ENCODE measurements at places on chromosomes 13 and 19. TPM values are rescaled to one million over a fixed set of nuclear protein-coding genes. Genes with fewer than 3 reads are reported as not detected.

Gene ZSCAN22
- total RNA-seq = 2.5 TPM

GRCh38 chr19:18346091-18346490 is 5.7 kb downstream of the PGPEP1 start:
- peak; percentile 53 for ATAC-seq

- ATAC-seq = no peak
Observed at GRCh38 chr13:47901441-47901840, 99.6 kb downstream of the SUCLA2 start.

DNA sequence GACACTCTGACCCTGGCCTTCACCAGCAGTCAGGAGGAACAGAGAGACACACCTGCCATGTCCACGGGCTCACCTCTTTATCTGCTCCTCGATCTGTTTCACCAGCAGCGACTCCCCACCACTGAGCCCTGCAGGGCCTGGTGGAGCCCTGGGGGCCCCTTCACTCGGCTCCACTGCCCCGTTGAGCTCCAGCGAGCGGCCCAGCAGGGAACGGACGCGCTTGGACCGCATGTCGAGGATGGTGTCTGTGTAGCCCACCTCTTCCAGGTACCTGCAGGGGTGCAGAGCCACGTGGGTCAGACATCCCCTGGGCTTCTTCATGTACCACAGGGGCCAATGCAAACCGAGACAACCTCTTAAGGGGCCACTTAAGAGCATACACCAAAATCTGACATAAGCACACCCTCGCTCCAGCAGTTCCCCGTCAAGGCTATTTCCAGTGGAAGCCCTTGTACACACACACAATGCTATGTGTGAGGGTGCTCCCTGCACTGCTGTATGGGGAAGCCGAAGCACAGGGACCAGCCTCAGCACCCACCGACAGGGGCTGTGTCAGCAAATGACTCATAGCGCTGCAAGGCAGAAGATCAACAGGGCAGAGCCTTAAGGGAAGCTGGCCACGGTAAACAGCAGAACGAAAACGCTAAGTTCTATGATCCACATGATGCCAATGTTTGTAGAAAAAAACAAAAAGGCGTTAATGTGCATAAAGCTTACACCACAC is 12.7 kb upstream of the FKRP start:
- no peak for ATAC-seq

DNA sequence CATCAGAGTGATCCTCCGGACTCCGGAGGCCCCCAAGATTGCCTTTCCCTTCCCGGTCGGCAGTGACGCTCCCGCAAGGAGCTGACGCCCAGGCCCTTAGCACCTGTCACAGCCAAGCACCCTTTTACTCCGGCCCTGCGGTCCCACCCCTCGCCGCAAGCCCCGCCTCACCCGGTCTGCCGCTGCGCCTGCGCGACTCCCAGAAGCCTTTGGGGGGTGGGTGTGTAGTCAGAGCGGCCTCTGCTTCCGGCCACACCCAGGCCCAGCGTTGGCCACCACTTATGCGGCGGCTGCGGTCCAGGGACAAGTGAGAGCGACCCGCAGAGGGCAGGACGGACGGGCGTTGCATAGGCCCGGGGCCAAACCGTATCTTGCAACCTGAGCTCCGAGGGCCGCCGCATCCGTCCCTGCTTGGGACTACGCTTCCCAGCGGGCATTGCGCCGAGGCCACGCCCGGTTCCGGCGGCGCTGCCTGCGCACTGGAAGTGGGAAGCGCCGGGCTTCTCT is 441 bp upstream of the ZFP28 start:
- ATAC-seq = peak; percentile 97

Gene GSX1
- not detected for total RNA-seq

Gene ACP7
- total RNA-seq = 0.32 TPM

Gene RTBDN
- not detected for total RNA-seq

GRCh38 chr13:51237887-51238286 is 15.7 kb downstream of the FAM124A start:
- ATAC-seq = no peak

Gene PCDH17
- 2.1 TPM for total RNA-seq

DNA sequence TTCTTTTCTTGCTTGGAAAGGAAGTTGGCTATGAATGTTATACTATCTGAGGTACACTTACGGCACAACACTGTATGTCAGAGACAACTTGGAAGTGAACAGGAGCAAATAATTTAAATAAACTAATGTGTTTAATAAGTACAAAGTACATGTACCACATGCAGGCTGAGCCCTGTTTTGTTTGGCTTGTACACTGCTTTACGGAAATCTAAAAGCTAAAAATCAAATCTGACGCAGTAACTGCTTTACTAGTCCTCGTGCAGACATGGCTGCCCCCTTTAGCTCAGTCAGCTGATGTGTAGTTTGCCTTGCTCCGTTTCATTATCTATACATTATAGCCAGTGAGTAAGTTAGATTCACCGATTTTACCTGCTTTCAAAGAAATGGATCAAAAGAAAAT is 36.5 kb downstream of the TDRD3 start:
- no peak for ATAC-seq

DNA sequence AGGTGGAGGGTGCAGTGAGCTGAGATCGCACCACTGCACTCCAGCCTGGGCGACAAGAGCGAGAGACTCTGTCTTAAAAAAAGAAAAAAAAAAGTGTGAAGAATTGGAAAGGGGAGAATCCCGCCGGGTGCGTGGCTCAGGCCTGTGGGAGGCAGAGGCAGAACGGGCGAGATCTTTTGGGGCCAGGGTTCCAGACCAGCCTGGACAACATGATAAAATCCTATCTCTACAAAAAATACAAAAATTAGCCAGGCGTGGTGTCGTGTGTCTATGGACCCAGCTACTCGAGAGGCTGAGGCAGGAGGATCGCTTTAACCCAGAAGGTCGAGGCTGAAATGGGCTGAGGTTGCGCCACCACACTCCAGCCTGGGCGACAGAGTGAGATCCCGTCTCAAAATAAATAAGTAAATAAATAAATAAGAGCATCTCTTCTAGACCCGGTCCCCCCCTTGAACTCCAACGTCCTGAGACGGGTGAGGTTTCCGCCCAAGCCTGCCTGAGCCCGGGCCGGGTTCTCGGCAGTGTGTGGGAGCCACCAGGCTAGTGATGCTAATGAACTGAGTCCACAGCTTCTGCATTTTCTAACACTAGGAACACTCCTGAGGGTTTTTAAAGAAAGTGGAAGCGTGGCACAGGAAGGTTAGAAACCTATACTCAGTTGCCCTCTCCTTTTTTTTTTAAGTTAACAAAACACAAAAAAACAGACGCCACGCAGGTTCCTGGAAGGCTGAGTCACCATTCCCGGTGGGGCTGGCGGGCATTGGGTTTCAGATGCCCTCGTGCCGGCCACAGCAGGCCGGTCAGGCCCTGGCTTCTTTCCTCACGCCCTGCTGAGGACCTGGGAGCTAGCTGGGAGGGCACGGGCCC is 22.0 kb downstream of the GPX4 start:
- ATAC-seq = no peak

DNA sequence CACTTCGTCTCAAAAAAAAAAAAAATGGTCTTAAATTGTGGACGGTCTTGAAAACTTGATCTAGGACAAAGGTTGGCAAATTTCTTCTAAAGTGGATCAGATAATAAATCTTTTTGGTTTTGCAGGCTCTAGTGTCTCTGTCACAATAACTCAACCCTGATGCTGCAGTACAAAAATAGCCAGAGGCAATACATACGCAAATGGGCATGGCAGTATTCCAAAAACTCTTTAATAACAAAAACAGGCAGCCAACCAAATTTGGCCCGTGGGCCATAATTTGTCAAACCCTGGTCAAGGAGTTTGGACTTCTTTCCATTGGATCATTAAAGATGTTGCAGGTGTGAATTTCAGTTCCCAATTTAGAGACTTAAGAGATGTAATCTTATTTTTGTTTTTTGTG is 93.5 kb upstream of the MRI1 start:
- no peak for ATAC-seq
